ENCODE measurements at places on chromosomes 1 and 21.

GRCh38 chr1:194787001-194787400 lies 1600.6 kb upstream of the B3GALT2 start:
- no peak for DNase-seq

- DNase-seq, result no peak
Measured at GRCh38 chr1:24709791-24710441, 35.3 kb upstream of the CLIC4 start.

GRCh38 chr1:45037456-45037855 lies 25.4 kb downstream of the UROD start:
- peak; percentile 26 for DNase-seq

GRCh38 chr1:109151146-109151990 lies 37.5 kb downstream of the ELAPOR1 start:
- no peak for DNase-seq

DNA sequence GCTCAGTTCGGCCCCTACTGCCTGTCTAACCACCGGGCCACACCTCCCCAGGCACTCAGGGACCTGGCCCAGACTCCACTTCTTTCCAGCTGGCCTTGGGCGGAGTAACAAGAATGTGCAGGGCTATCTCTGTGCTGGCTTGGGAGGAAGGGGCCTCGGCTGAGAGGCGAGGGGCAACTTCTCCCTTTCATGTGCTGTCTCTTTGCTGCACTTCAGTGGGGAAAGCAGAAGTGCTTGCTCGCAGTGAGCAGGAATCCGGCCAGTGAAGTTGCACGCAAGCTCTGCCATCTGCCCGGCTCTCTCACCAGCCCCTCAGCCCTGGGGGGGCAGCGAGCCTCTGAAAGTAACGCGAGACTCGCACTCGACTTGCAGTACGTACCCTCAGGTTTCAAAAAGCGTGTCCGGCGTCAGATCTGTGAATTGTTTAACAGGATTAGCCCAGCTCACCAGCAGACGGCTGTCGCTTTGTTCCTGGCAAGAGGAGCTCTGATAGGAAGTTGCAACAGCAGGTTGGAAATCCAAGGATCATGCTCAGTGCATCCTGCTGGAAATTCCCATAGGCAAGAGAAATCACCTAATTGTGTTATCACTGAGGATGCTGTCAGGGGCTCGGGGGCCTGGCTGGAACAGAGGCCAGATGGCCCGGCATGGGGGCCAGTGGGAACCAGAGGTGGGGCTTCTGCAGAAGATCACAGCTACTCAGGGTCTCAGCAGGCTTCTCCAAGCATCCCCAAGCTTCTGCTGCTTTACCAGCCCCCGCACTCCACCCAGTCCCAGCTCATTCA lies 221.1 kb downstream of the NPHP4 start:
- DNase-seq, result no peak

- no peak for DNase-seq
Measured at GRCh38 chr1:71831646-71832045, 450.7 kb downstream of the NEGR1 start.

GRCh38 chr1:38344716-38345115 lies 298.1 kb upstream of the POU3F1 start:
- DNase-seq, result peak; percentile 50

- DNase-seq, result no peak
Measured at GRCh38 chr1:53869454-53870117, 20.0 kb downstream of the YIPF1 start.

GRCh38 chr1:229643996-229644745 lies 18.1 kb downstream of the URB2 start:
- no peak for DNase-seq

GRCh38 chr21:15192243-15192642 lies 127.4 kb upstream of the NRIP1 start:
- no peak for DNase-seq

GRCh38 chr1:232556351-232556750 lies 73.6 kb downstream of the SIPA1L2 start:
- DNase-seq, result no peak

GRCh38 chr1:57024855-57025254 lies 59.0 kb upstream of the C8B start:
- no peak for DNase-seq

GRCh38 chr21:41685511-41686149 lies 81.2 kb downstream of the RIPK4 start:
- no peak for DNase-seq

DNA sequence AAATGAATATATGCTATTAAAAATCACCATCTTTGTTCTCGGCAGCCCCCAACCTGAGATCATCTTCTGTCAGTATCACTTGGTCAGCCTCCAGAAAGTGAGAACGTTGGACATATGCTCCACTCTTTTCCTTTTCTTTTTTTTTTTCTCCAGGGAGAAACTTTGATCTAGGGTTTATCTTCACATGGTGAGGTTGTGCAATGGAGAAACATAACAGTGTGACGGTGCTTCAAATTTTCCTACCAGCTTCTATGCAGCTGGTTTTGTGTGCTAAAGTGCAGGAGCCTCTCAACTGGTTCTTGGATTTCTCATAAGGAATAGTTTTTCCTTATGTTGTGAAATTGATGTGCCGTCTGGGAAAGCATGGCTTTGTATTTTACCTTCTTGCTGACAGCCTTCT lies 1202.9 kb downstream of the NCAM2 start:
- DNase-seq, result no peak

- no peak for DNase-seq
Measured at GRCh38 chr21:34342476-34342875, 21.3 kb upstream of the KCNE2 start.

DNA sequence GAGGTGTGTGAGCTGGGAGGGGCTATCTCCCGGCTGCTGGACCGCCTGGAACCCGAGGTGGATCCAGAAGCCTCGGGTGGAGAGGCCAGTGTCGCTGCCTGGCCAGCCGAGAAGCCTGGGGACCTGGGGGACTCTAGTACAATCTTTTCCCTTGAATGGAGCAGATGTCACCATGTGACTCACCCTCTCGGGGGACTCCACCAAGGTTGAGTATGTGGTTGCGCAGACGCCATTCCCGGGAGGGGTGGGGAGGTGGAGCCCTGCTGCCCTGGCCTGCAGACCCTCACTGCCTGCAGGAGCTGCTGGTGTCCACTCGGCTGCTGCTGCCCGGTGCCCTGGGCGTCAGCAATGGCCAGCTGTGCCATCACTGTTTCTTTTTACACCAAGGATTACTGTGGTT lies 40.3 kb downstream of the TP73 start:
- no peak for DNase-seq

GRCh38 chr1:42676534-42677087 lies 5.6 kb upstream of the YBX1 start:
- no peak for DNase-seq

GRCh38 chr1:208909011-208909984 lies 665.1 kb upstream of the PLXNA2 start:
- DNase-seq, result no peak

- DNase-seq, result no peak
Measured at GRCh38 chr1:218616681-218617080, 271.5 kb downstream of the TGFB2 start.

- no peak for DNase-seq
Measured at GRCh38 chr1:67711855-67712212, 26.8 kb downstream of the GADD45A start.

DNA sequence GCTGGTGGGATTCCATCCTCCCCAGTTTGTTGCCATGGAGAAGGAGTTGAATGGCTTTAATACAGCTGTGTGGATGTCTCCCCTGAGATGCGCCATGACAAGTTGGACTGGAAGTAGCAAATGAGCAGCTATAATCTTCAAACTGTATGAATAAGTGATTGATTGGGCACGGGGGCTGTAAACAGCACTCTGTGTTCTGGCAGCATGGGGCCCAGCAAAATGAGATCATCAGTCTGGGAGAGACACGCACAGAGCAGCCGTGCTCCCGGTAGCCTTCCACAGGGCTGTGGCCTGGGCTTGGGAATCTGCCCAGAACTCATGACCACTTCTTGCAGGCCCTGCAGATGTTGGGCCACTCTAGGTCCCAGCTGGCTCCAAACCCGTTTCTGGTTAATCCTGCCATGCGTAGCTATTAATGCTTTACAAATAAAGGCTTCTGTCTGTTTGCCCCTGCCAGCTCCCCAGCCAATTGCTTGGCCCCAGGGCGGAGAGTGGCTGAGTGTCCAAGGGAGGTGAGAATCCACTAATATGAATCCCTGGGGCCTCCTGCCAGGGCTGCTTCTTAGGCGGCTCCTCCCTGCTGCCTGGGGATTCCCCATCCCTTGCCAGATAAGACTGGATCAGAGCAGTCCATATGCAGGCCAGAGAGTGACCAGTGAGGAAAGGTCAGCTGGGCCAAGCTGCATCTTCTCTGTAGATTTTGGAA lies 642.9 kb downstream of the AJAP1 start:
- no peak for DNase-seq

DNA sequence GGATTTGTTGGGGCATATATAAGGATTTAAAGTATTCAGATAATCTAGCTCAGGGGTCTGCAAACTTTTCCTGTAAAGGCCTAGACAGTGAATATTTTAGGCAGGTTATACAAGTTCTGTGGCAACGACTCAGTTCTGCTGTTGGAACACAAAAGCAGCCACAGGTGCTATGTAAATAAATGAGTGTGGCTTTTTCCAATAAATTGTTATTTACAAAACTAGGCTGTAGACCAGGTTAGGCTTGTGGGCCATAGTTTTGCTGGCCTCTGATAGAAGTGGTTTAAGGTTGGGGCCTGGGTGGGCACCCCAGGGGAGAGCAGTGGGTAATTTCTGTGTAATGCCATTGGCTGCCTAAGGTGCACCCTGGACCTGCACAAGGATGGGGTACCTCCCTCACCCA lies 16.9 kb upstream of the IGFN1 start:
- no peak for DNase-seq

DNA sequence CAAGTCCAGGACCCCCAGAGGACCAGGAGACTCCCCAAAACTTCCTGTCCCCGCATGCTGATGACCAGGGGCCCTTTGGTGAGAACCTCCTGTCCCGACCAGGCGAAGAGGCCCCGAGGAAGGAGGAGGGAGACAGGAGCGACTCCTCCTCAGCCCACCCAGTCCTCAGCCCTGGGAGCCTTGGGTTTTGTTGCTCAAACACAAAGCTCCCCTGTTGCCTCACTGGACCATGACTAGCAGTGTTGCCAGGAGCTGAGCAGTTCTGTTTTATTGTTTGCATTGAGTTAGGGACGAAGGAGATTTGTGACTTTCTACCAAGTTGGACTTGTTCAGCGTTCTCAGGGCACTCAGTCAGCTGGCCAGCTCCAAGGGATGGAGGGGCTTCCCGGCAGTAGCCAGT lies 10.0 kb downstream of the UMODL1 start:
- no peak for DNase-seq

- peak; percentile 38 for DNase-seq
Measured at GRCh38 chr1:203592156-203592555, 34.5 kb upstream of the ATP2B4 start.

- no peak for DNase-seq
Measured at GRCh38 chr1:160124705-160125478, 9.3 kb downstream of the ATP1A2 start.

- no peak for DNase-seq
Measured at GRCh38 chr1:239633432-239633831, 247.1 kb downstream of the CHRM3 start.

GRCh38 chr21:29193072-29193471 lies 62.6 kb downstream of the MAP3K7CL start:
- no peak for DNase-seq

GRCh38 chr1:220928320-220928719 lies 49.1 kb downstream of the HLX start:
- DNase-seq, result no peak

- no peak for DNase-seq
Measured at GRCh38 chr1:223137455-223138085, 5.5 kb downstream of the TLR5 start.
